Right hindlimb (tissue), 1 donor: ENCODE measurements at places on chromosomes 12 and 14.
A peak's percentile ranks its signal among the peaks of the same experiment; 100 is the strongest.

GRCh38 chr12:95623554-95624170, 72.4 kb upstream of the USP44 start:
- peak; percentile 41 for DNase-seq

- no peak for DNase-seq
These were observed 551.5 kb upstream of the ATP2B1 start for GRCh38 chr12:90260136-90260535.

- DNase-seq, result no peak
These were observed 17.7 kb downstream of the NGDN start for GRCh38 chr14:23487216-23487615.

DNA sequence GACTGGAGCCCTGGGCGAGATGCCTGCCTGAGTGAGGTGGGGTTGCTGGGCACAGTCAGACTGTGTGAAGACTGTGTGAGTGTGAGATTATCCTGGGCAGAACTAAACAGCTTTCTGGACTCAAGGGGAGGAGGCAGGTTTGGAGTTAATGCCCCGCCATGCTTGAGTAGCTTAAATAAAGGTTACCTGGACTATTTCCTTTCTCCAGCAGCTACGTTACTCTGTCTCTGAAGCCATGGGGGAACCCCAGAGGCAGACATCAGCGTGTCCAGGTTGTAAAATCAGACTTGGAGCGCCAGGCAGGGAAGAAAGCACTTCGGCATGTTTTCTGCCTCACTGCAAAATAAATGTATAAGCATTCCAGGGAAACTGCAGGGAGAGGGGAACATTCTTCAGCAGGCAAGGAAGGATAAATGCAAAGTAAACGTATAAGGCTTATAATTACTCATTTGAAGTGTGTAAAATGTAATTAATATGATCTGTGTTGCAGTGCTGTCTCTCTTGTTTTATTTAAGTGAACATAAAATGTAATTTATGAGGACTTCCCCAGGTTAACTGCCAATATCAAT, 129.7 kb downstream of the CHST11 start:
- no peak for DNase-seq

DNA sequence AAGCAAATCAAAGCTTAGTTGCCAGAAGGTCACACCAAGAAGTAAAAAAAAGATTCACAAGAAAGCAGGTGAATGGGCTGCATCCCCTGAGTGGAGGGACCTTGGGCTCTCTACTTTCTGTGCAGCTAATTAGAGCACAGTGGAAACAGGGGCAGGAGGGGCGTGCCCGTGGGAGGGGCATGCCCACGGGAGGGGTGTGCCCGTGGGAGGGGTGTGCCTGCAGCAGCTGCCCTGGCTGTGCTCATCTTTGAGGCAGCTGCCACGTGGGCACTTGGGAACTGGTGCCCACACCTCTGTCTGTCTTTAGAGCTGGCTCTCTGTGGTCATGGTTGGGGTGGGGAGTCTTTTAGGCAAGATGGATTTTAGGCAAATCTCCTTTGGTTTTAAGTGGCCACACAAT, 60.0 kb downstream of the EML1 start:
- DNase-seq, result no peak

- DNase-seq, result no peak
These were observed 64.7 kb upstream of the GNPNAT1 start for GRCh38 chr14:52856139-52856538.

DNA sequence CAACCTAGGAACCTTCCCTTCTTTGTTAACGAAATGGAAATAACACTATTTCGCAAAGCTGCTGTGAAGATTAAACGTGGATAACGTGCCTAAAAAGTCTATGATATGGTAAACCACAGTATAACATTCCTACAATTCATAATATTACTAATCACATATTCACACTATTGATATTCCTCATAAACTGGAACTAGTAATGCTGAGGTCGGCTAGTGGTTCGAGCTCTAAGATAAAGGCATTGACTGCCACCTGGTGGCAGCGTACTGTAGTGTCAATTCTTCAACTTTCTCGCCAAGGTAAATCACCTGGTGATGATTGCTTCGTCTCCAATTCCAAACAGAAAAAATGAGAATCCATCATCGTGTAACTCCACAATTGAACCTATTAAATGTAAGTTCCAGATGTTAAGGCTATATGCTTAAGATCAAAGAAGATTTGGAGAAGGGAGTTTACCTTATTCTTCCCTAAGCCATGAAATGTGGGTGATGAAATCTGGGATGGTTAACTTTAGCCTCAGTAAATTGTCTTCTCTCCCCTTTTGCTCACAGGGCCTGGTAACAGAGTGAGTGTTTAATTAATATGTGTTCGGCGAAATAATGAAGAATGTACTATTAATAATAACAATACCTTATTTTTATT, 197.5 kb upstream of the TMEM132C start:
- DNase-seq, result no peak

- DNase-seq, result no peak
These were observed 281.6 kb upstream of the NPAS3 start for GRCh38 chr14:32657081-32657480.

DNA sequence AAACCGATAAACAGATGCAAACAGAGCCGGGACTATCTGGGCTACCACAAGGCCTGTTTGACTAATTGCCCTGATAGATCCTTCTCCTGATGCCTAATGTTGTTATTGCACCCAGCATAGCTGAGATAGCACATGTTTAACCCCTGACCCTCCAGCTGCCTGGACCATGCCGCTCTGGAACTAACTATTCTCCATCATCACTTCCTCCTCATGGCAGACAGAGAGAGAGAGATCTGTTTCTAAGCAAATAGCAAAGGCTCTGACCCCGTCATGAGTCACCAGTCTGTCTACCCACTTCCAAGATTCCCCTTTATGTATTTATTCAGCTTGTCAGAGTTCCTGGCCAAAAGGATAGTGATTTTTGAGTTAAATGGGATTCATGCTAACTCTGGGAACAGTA, 58.2 kb upstream of the FLRT2 start:
- peak; percentile 29 for DNase-seq

GRCh38 chr12:7444076-7444475, at the start of gene CD163L1:
Gene CD163L1 (minus strand): TSS chr12:7444153. CDS start chr12:7444127, 26 bp downstream.
- no peak for DNase-seq

- peak; percentile 77 for DNase-seq
These were observed 199.7 kb downstream of the ANO2 start for GRCh38 chr12:5745251-5745888.

DNA sequence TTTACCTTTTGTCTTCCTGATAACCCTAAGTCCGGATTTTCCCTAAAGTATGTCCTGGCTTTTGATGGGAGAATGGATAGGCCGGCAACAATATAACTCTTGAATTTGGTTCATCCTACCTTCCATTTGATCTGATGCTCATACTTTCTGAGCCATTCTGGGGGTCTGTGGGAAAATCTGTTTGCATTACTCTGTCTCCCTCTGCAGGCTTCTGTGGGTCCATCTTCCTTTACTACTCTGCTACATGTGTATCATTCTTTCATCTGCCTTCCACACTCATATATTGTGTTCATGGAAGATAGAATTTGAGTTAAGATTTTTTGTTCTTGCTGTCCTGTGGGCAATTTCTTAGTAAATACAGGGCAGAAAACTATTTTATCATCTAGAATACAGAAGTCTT, 101.5 kb downstream of the NAV3 start:
- DNase-seq, result no peak

DNA sequence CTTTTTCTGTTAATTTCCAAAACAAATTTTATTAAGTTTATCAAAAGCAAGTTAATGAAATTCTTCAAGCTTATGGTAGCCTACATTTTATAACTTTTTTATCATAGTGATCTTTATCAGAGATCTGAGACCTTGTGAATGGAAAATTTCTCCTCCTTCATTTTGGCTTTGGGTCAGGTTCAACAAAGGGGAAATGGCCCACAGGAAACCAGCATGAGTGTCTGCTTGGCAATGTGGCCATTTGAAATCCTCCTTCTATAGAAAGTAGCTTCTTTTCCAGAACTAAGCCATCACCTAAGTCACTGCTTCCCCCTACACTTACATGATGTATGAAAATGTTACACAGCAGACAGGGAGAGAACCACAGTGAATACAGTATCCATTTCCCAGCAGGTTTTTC, 1.6 kb downstream of the RHOJ start:
- peak; percentile 34 for DNase-seq

DNA sequence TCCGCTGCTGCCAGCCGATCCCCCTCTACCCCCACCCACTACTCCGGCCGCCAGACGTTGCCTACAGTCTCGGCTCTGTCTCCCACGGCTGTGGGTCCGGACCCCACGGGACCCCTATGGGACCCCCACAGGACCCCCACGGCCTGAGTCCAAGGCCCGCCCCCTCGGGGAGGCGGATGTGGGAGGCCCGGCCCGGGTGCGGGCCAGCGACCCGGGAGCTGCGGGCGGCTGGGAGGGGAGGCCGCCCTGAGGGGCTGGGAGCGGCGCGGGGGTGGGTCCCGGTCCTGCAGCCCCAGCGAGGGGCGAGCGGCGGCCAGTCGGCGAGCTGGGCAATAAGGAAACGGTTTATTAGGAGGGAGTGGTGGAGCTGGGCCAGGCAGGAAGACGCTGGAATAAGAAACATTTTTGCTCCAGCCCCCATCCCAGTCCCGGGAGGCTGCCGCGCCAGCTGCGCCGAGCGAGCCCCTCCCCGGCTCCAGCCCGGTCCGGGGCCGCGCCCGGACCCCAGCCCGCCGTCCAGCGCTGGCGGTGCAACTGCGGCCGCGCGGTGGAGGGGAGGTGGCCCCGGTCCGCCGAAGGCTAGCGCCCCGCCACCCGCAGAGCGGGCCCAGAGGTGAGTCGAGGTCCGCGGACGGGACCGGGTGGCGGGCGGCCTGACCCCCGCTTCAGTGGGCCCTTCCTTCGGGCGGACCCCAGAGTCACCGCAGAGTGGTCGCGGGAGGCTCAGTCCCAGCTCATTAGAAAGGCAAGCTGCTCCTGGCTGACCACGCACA, at the start of gene ACVRL1:
ACVRL1 (plus strand) TSS at position 422 of the 773 bp plus-strand sequence. CDS start 4,971 bp downstream, outside the sequence.
- peak; percentile 79 for DNase-seq

DNA sequence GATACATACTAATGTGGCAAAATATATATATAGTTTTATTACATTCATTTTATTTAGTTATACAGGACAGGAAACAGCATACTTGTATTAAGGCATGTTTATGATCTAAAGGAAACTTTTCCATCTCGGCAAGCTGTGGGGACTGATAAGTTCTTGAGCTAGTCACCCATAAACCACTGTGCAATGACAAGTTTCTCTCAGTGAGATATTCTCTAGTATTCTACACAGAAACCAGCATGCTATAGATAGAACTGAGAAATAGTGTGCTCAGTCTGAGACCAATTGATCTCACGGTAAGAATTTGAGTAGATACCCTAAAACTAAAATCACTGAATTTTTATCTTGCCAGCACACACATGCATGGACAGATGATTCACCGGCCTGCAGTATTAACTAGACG, 717.6 kb upstream of the NOVA1 start:
- DNase-seq, result no peak

- peak; percentile 94 for DNase-seq
These were observed 36.5 kb downstream of the CMKLR1 start for GRCh38 chr12:108302403-108303311.

DNA sequence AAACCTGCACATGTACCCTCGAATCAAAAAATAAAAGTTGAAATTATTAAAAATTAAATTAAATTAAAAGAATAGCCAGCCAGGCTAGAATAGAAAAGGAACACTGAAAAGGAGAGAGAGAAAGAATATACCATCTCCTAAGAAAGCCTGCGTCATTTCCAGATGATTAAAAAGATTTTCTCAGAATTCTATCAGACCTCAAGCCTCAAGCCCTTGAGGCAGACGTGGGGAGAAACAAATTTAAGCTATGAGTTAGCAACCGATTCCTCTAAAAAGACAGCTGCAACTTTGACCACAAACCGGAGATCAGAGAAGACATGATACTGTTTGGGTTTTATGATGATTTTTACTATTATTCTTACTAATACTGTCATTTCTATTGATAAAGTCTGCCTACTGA, 138.3 kb downstream of the KSR2 start:
- no peak for DNase-seq

DNA sequence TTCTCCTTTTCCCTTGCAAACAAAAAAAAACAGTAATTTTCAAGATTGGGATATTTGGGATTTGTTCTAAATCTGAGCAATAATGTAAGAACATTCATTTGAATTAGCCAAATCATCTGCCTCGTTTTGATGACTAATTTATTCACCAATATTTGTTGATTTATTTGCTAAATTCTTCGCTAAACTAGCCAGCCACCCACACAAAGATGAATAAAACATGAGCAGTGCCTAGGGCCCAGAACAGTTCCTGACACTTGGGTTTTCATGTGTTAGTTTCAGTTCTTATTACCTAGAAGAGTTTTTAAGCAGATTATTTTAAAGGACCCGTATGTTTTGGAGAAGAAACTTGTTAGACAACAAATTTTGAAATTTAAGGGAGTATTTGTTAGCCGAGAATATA, 1.4 kb downstream of the ETNK1 start:
- no peak for DNase-seq

GRCh38 chr12:82698708-82699564, 12.2 kb downstream of the TMTC2 start:
- no peak for DNase-seq

GRCh38 chr12:88896958-88897357, 316.7 kb upstream of the KITLG start:
- no peak for DNase-seq

DNA sequence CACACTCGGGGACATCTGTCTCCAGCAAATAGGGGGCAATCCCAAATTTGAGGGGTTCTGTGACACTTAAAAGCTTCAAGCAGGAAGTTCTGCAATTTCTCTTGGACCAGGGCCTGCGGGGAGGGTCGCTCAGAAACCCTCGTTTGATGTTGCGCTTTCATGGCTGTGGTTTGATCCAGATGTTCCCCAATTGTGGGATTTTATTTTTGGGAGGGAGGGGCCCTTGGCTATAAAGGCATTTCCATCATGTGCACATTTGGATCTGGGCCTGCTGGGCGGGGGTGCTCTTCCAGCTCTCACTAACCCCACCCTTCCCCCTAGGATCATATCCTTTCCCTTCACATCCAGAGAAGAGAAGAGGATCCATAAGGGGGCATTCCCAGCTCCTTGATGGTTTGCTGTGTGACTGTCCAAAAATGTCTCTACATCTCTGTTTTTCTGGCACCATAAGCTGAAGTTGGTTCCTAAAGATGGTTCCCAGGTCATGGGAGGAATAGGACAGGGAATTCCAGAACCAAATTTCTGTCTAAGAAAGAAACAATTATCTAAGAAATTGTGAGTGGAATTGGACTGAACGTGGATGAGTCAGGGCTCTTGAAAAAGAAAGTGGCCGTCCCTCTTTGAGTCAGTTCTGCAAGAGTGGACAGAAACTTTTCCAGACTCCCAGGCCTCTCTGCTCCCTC, 47.2 kb downstream of the SMUG1 start:
- DNase-seq, result peak; percentile 83

GRCh38 chr14:34538871-34539406, 562 bp downstream of the EAPP start:
- DNase-seq, result no peak
